Fibroblast of villous mesenchyme (primary cell): ENCODE measurements at places on chromosomes 12 and 14. TPM values are rescaled to one million over a fixed set of nuclear protein-coding genes. Genes with fewer than 3 reads are reported as not detected.

- DNase-seq: no peak
Observed at GRCh38 chr12:19518209-19518608, 78.9 kb downstream of the AEBP2 start.

- no peak for DNase-seq
Observed at GRCh38 chr12:66739940-66740651, 61.2 kb upstream of the GRIP1 start.

- DNase-seq: peak; percentile 38
Observed at GRCh38 chr12:19779395-19780056, 340.2 kb downstream of the AEBP2 start.

- peak; percentile 38 for DNase-seq
Observed at GRCh38 chr14:91919814-91920213, 27.7 kb downstream of the FBLN5 start.

- no peak for DNase-seq
Observed at GRCh38 chr12:27607591-27607990, 83.6 kb downstream of the PPFIBP1 start.

GRCh38 chr14:103516426-103517173 lies 6.0 kb downstream of the CKB start:
- no peak for DNase-seq

GRCh38 chr12:106861984-106862916 lies 87.8 kb downstream of the RIC8B start:
- DNase-seq: peak; percentile 79

Gene ACACB
- 3.9 and 5.5 TPM in 2 replicates for total RNA-seq

Gene ACSS3
- 20.3 and 26.8 TPM in 2 replicates for total RNA-seq

Gene DNAH10
- 0.43 and 0.64 TPM in 2 replicates for total RNA-seq

Gene OR4E2
- not detected in 2 replicates for total RNA-seq

Gene MIP
- total RNA-seq: not detected in 2 replicates
